KBM-7 (cell line): ENCODE measurements at places on chromosomes 5 and 9.

DNA sequence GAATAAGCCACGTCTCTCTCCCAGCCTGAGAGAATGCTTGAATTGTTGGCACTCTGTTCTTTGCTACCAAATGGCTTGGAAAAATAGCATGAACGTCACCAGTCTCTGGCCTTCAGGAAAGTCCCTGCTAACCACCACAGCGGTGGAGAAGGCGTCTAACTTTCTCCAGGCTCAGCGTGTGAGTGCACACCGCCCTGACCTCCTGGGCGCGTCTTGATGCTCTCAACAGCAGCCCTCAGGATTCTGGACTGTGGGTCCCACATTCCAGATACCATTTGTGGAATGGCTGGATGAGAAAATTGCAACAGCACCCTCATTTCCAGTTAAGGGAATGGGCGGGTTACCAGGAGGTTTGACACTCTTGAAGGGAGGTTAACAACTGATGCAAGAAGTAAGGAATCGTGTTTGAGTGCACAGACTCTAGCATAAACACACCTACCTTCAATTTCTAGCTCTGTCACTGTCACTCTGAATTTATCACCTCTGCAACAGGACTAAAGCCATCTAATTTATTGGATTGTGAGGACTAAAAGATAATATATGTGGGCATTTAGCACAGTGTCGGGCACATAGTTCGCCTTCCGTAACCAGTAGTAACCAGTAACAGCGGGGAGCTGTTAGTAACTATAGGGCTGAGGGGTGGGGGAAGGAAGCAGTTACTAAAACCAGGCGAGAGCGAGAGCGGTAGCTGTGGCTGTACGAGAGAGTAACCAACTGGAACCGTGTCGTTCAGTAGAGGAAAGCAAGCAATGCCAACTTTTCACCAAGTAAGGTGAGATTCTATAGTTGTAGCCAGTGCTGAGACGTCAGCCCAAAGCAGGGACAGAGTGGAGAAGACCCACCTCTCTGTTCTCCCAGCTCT, 807 bp upstream of the PLGRKT start:
- no peak for DNase-seq

- no peak for DNase-seq
These were observed 108.5 kb downstream of the EBF1 start for GRCh38 chr5:158990979-158991775.

- no peak for DNase-seq
These were observed 216.0 kb downstream of the ADAMTSL1 start for GRCh38 chr9:18689921-18690320.

DNA sequence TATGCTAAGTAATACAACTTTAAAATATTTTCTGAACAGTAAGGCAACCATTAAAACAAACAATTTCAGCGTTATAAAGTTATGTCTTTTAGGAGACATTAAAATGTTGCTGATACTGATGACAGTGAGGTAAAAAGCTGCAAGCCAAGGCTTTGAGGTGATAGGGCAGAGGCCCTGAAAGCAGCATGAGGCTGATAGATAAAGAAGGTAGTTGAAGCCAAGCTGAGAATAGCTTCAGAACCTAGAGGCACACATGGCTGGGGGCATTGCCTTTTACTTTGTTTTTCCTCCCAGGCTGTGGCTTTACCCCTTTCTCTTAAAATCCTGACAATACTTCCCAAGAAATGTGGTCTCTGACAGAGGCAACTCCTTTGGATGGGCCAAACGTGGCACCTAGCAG, 149.0 kb upstream of the WWC1 start:
- no peak for DNase-seq

DNA sequence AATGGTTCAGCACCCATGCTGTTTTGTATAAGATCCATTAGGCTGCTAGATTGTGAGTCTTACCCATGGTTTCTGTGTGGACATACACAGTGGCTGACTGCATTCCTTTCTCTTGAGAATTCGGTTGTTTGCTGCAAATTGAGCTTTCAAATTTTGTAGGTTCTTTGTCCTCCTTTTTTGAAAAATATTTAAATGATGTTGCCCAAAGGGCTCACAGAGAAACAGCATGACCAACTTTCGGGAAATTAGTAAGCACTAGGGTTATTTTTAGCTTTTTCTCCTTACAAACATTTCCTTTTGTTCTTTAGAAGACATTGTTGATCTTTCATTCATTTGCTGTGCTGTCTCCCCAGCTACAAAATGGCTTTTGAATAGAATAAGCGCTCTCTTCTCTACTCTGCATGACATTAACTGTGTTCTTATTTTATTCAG, 79.4 kb downstream of the NLN start:
- no peak for DNase-seq

- no peak for DNase-seq
These were observed 745 bp upstream of the CLTA start for GRCh38 chr9:36189976-36190375.

DNA sequence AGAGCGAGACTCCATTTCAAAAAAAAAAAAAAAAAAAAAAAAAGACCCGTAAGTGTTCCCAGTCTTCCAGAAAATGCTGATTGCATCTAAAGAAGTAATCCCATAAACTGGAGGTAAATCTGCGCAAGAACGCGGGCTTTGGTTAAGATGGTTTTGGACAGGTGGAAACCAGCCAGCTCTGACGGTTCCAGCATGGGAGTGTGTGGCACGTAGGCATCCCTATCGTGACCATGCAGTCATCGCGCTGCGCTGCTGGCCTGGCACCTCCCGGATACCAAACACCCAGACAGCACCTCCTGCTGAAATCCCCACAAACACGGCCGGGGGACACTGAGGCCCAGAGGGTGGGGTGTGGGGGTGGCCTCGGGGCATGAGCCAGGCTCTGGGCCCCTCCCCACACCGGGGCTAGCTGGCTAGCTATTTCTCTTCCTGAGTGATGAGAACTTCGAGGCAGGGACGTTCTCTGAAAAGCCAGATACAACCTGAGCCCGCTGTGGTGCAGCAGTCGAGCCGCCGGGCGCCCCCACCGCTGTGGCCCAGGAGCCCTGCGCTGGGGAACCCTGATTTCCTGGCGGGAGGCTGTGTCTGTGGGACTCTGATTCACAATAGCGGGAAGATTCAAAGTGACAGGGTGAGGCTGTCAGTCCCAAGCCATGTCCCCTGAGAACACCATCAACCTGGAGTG, 32.2 kb upstream of the NOTCH1 start:
- no peak for DNase-seq

- no peak for DNase-seq
These were observed 71.5 kb upstream of the PLPP6 start for GRCh38 chr9:4590430-4591122.

GRCh38 chr5:103475629-103476240, 86.9 kb downstream of the NUDT12 start:
- peak; percentile 67 for DNase-seq

- no peak for DNase-seq
These were observed 57.3 kb downstream of the TRIP13 start for GRCh38 chr5:949815-950560.
